ENCODE measurements at places on chromosomes 7 and 10. TPM values are rescaled to one million over a fixed set of nuclear protein-coding genes. Genes with fewer than 3 reads are reported as not detected.
A peak's percentile ranks its signal among the peaks of the same experiment; 100 is the strongest.

- no peaks in the 10 kb centered on the region for H3K27me3 ChIP-seq
- peaks cover 15% of the 10 kb centered on the region for H3K36me3 ChIP-seq
- no peaks in the 10 kb centered on the region for H3K4me1 ChIP-seq
- no peak overlapping the region for H3K27ac ChIP-seq
- H3K4me3 ChIP-seq: no peak overlapping the region
- DNase-seq: no peak
Measured at GRCh38 chr7:134046594-134047128, 80.5 kb upstream of the LRGUK start.

- H3K4me1 ChIP-seq: peaks cover 3% of the 10 kb centered on the region
- no peak overlapping the region for H3K27ac ChIP-seq
- H3K27me3 ChIP-seq: peaks cover 3% of the 10 kb centered on the region
- H3K4me3 ChIP-seq: no peak overlapping the region
- peak; percentile 39 for DNase-seq
Measured at GRCh38 chr10:118568327-118568848, 27.1 kb downstream of the PRLHR start.

DNA sequence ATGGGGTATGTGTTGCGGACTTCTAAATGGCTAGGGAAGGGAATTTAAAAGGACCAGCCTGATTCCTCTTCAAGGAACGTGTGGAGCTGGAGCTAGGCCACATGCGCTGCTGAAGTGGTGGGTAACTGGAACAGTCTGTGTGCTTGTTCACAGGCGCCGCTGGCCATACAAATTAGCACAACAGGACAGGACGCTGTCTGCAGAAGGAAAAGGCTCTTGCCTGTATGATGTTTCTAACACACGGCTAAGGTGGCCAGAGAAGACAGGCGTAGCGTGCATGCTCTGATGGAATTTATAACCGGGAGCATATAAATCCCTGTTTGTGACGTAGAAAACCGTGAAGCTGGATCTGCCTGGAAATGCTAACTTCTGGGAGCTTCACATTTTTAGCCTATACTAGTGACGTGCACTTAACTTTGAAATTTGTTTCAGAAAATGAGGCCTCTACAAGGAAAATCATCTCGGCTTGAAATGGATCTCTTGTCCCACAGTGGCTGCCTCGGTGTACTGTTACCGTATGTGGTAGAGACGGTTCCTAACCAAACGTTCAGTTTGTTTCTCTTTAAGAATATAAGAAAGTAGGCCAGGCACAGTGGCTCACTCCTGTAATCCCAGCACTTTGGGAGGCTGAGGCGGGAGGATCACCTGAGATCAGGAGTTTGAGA is 569.4 kb downstream of the PTPRN2 start:
- no peaks in the 10 kb centered on the region for H3K27me3 ChIP-seq
- DNase-seq: no peak
- no peak overlapping the region for H3K27ac ChIP-seq
- H3K4me1 ChIP-seq: no peaks in the 10 kb centered on the region

- peaks cover 55% of the 10 kb centered on the region for H3K4me1 ChIP-seq
- H3K27ac ChIP-seq: peak overlapping the region; percentile 99
- DNase-seq: no peak
- peak overlapping the region; percentile 99 for H3K4me3 ChIP-seq
- no peaks in the 10 kb centered on the region for H3K27me3 ChIP-seq
Measured at GRCh38 chr10:102153093-102153620, 968 bp downstream of the NOLC1 start.

- peaks cover 2% of the 10 kb centered on the region for H3K4me1 ChIP-seq
- no peak overlapping the region for H3K4me3 ChIP-seq
- H3K27ac ChIP-seq: no peak overlapping the region
- H3K36me3 ChIP-seq: peaks cover 1% of the 10 kb centered on the region
- no peaks in the 10 kb centered on the region for H3K27me3 ChIP-seq
- DNase-seq: no peak
Measured at GRCh38 chr7:105640956-105641810, 59.9 kb upstream of the EFCAB10 start.

DNA sequence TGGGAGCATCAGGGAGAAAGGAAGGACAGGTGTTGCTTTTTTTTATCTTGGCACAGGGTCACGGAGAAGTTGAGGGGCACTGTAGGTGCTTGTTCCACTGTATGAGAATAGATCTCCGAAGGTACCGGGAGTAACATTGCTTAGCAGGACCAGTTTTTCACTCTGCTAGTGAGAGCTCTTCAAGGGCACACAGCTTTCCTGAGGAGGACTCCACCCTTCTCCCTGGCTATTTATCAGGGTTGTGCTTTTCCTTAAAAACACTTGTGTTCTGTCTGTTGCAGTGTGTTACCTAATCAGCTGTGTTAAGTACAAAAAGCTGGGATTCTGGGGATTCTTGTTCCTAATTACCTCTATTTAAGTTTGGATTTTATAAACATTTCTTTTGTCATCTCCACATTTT is 160.5 kb downstream of the SND1 start:
- no peak overlapping the region for H3K4me3 ChIP-seq
- no peak for DNase-seq
- H3K27me3 ChIP-seq: no peaks in the 10 kb centered on the region
- H3K4me1 ChIP-seq: peaks cover 19% of the 10 kb centered on the region
- H3K27ac ChIP-seq: no peak overlapping the region
- peaks cover 42% of the 10 kb centered on the region for H3K36me3 ChIP-seq

- peaks cover 82% of the 10 kb centered on the region for H3K4me1 ChIP-seq
- peak; percentile 55 for DNase-seq
- peak overlapping the region; percentile 99 for H3K27ac ChIP-seq
- peak overlapping the region; percentile 68 for H3K4me3 ChIP-seq
- H3K27me3 ChIP-seq: no peaks in the 10 kb centered on the region
Measured at GRCh38 chr7:158812684-158813083, 16.6 kb downstream of the ESYT2 start.

DNA sequence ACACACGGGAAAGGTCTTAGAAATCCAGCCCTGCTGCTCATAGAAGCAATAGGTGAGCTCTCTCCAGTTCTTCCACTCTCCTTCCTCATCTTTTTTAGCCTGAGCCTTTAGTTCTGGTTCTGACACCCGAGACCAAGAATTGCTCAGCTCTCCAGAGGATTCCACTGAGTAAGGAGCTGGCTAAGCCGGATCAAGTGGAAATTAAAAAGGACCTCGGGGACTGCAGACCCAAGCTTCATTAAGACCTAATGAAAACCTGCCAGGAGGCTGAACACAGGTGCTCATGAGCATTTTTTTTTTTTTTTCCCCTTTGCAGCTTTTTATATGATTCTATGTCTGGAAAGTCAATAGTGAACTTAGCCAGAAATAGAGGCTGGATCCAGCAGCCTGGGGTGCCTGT is 1176.0 kb upstream of the AUTS2 start:
- no peak for DNase-seq
- no peaks in the 10 kb centered on the region for H3K27me3 ChIP-seq

GRCh38 chr7:2432910-2433712 is 29.7 kb downstream of the CHST12 start:
- H3K27me3 ChIP-seq: no peaks in the 10 kb centered on the region
- H3K4me1 ChIP-seq: peaks cover 11% of the 10 kb centered on the region
- H3K4me3 ChIP-seq: no peak overlapping the region
- no peak overlapping the region for H3K27ac ChIP-seq
- H3K36me3 ChIP-seq: peaks cover 4% of the 10 kb centered on the region

- no peak for DNase-seq
- H3K36me3 ChIP-seq: peaks cover 2% of the 10 kb centered on the region
- no peaks in the 10 kb centered on the region for H3K27me3 ChIP-seq
Measured at GRCh38 chr10:101616415-101617101, 28.4 kb downstream of the DPCD start.

GRCh38 chr7:108127461-108127860 is 2.7 kb downstream of the LAMB4 start:
- no peak overlapping the region for H3K27ac ChIP-seq
- H3K36me3 ChIP-seq: no peaks in the 10 kb centered on the region
- no peak overlapping the region for H3K4me3 ChIP-seq
- H3K4me1 ChIP-seq: no peaks in the 10 kb centered on the region

DNA sequence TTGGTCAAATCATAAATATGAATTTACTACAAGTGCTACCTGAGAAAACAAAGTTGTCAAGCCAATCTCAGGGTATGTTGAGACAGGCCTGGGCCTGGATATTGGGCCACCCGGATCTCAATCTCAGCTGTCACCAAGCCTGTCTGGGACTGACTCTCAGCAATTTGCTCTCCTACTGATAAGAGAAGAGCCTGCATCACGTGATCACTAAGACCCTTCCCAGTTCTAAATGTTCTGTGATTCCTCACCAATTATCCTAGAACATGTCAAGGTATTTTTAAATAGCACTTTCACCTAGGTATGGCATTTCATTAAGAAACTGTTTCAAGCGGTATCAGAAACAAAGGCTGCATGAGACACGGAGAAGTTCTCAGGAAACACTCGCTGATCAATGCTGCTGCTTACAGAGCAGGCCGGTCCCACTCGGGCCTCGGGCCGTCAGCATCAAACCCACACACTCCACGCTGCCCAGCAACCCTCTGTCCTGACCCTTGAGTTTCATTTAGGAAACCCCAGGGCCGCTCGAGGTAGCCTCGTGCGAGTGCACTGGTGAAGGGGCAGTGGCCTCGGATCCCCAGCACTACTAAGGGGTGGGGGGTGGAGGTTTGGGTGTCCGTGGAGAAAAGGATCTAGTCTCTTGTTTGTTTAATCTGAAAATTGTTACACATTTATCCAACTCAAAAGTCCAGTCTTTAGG is 4.1 kb downstream of the KLF6 start:
- H3K4me3 ChIP-seq: peak overlapping the region; percentile 95
- peaks cover 80% of the 10 kb centered on the region for H3K36me3 ChIP-seq
- peaks cover 61% of the 10 kb centered on the region for H3K4me1 ChIP-seq
- peak overlapping the region; percentile 99 for H3K27ac ChIP-seq
- no peak for DNase-seq

DNA sequence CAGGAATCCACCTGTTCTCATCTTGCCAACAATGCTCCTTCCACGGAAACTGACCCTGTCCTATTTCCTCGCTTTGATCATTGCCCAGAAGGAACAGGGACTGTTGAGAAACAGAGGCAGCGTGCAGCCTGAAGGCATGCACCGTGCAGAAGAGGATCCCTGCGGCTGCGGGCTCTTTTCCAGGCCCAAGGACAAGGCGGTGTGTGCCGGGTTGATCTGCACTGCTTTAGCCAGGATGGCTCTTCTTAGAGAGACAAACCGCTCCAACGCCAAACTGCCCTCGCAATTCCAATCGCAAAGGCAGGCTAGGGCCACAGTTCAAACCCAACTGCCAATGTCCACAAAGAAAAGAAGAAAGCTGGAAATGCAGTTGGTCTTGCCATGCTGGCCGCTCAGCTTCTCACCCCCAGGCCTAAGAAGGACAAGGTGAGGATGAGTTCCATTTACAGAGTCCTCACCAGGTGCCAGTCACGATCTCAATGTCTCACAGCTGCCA is 26.5 kb downstream of the BRI3 start:
- no peaks in the 10 kb centered on the region for H3K4me1 ChIP-seq
- no peaks in the 10 kb centered on the region for H3K27me3 ChIP-seq
- no peak overlapping the region for H3K4me3 ChIP-seq
- DNase-seq: no peak
- H3K27ac ChIP-seq: no peak overlapping the region

DNA sequence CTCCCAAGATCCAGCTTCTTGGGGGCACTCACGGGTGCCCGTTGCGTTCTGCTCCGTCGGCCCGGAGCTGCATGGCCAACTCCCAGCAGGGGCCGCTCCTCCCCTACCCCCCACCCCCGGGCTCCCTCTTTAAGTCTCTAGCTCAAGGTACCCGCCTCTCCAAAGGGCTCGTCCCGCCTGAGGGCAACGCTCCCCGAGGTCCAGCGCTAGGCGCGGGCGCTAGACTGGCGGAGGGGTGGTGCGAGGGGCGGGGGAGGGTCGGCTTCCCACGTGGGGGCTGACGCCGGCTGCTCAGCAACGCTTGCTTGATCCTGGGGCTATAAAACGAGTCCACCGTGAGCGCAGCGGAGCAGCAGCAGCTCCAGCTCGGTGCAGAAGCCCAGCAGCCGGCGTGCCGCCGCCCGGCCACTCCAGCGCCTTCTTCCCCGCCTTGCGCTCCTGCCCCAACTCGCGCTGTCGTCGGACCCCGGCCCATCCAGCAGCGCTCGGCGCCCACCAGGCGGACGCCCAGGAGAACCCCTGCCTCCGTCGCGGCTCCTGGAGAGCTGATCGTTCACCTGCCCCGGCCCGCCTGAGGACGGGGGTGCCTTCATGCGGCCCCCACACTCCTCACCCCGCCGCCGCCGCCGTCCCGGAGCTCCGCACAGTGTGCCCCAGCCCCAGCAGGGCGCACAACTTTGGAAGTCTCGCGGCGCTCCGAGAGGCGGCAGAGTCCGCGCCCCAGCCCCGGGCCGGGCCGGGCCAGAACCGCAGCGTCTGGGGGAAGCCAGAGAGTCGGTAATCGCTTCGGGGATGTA is at the start of gene ADRA2A:
Gene ADRA2A (plus strand): TSS at position 348 of the 797 bp plus-strand sequence. CDS start 968 bp downstream, outside the sequence.
- H3K4me1 ChIP-seq: peaks cover 4% of the 10 kb centered on the region
- H3K27ac ChIP-seq: no peak within 1 kb of the TSS
- peaks cover 2% of the 10 kb centered on the region for H3K36me3 ChIP-seq
- H3K4me3 ChIP-seq: peak within 1 kb of the TSS; percentile 71
- peaks cover 75% of the 10 kb centered on the region for H3K27me3 ChIP-seq

DNA sequence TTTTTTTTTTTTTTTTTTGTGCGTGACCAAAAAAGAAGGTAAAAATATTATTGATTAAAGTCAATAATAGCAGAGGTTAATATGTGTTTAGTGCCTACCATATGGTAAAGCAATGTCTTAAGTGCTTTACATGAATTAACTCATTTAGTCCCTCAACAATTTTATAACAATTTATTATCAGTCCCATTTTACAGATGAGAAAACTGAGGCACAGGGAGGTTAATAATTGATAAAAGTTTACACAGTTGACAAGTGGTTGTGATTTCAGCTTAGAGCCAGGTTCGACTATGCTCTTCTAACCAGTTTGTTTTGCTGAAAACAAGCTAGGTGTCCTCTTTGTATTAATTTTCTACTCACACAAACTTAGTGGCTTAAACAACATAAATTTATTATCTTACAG is 67.0 kb downstream of the EXOC4 start:
- no peak for DNase-seq
- peaks cover 3% of the 10 kb centered on the region for H3K4me1 ChIP-seq
- no peak overlapping the region for H3K4me3 ChIP-seq
- H3K27me3 ChIP-seq: no peaks in the 10 kb centered on the region

DNA sequence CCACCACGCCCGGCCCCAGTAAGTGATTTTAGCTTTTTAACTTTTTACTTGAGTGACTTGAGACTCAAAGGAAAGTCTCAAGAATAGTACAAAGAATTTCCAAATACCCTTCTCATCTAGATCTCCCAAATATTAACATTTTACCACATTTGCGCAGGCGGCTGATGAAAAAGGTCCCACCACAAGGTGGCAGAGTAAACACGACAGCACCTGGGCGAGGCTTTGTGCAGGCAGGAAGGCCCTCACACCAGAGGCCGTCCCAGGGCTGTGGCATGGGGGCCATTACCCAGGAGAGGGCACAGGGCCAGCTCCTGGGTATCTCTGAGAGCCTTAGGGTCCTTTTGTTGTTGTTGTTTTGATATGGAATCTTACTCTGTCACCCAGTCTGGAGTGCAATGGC is 50.0 kb upstream of the WIPI2 start:
- H3K4me3 ChIP-seq: no peak overlapping the region
- peak; percentile 10 for DNase-seq
- no peaks in the 10 kb centered on the region for H3K27me3 ChIP-seq
- no peak overlapping the region for H3K27ac ChIP-seq

Gene PHF14
- 41.6 TPM for total RNA-seq

Gene STAG3
- total RNA-seq: 21.4 TPM

Gene MEPCE
- 60.1 TPM for total RNA-seq

Gene PCLO
- not detected for total RNA-seq

Gene PDE6C
- total RNA-seq: not detected

Gene SLC26A3
- total RNA-seq: not detected

Gene RASA4B
- 25.2 TPM for total RNA-seq

Gene GLCCI1
- total RNA-seq: 9.0 TPM

Gene CFTR
- total RNA-seq: not detected

Gene GFRA1
- total RNA-seq: not detected

Gene TAC1
- total RNA-seq: 0.72 TPM

Gene CHAT
- not detected for total RNA-seq

Gene SLC18A3
- not detected for total RNA-seq

Gene PSMG3
- 55.1 TPM for total RNA-seq

Gene OR2A42
- total RNA-seq: not detected
